ENCODE measurements at places on chromosomes 13 and 19. TPM values are rescaled to one million over a fixed set of nuclear protein-coding genes. Genes with fewer than 3 reads are reported as not detected.

DNA sequence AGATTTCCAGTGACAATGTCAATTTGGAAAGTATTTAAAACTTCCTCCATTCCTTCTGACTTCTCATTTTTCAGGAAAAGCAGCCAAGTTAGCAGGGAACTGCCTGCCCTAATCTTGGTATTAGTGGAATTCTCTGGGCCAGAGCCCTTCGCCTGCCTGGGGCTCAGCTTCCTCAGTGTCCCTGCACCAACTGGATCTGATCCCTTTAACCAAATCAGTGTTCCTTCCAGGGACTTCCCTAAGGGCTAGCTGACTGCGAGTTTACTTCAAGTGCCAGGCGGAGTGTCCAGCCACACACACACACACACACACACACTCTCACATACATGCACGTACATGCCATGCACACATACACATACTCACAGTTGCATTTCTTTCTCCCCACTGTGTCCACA, 20.0 kb downstream of the RAB20 start:
- DNase-seq: peak; percentile 37

DNA sequence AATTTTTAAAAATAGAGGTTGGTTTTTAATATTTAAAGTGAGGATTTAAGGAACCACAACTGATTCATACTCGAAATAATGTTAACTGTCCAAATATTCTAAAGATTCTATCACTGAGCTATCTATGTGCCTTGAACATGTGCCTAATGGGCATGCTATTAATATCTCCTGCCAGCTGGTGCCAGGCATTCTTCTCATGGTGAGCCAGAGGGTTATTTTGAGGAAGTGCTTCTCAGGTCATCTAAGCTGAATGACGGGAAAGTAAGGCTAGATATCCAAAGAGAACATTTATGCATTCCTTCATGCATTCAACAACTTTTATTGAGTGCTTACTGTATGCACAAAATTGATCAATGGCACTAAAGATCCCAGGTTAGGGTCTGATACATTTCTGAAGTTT, 138.2 kb downstream of the PIBF1 start:
- DNase-seq: no peak

DNA sequence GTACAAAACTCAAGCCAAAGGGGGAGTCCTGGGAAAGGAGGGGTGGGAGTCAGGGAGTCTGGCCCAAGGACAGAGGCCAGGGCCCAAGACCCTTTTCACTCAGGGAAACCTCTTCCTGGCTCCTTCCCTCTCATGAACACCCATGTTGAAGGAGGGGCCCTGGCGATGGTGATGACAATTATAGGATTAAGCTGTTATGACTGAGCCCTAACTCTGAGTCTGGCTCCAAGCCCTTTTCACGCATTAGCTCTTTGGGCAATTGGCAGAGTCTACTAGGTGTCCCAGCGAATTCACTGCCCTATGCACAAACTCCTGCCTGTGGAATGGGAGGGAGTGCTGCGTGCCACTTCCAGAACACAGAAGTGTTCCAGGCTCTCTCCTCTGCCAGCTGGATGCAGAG, 20.7 kb downstream of the ZNF575 start:
- no peak for DNase-seq

Gene LPAR2
- total RNA-seq: 64.8 TPM

Gene HPN
- 0.30 TPM for total RNA-seq

DNA sequence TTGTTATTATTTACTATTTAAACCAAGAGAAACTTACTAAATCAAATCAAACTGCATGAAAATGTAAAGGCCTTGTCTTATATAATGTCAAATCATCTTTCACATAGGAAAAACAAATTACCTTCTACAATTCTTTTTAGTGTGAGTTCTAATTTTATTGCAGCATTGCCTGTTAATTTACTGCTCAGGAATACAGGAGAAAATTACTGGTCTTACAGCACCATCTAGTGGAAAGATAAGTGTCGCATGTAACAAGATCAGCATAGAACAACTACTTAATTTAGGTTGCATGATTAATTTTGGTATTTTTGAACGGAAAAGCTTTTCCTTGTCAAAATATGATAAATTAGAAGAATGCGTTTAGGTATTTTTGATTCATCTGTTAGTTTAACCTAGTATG, 502.7 kb downstream of the UQCRFS1 start:
- peak; percentile 73 for DNase-seq

GRCh38 chr13:97414392-97414791, 19.6 kb upstream of the RAP2A start:
- no peak for DNase-seq

Gene PRODH2
- total RNA-seq: not detected

- no peak for DNase-seq
Measured at GRCh38 chr13:62327367-62327766, 911.7 kb upstream of the PCDH20 start.

GRCh38 chr13:50850445-50850844, 7.0 kb upstream of the DLEU7 start:
- DNase-seq: no peak

Gene CYP4F22
- not detected for total RNA-seq

Gene APLP1
- total RNA-seq: 191 TPM

DNA sequence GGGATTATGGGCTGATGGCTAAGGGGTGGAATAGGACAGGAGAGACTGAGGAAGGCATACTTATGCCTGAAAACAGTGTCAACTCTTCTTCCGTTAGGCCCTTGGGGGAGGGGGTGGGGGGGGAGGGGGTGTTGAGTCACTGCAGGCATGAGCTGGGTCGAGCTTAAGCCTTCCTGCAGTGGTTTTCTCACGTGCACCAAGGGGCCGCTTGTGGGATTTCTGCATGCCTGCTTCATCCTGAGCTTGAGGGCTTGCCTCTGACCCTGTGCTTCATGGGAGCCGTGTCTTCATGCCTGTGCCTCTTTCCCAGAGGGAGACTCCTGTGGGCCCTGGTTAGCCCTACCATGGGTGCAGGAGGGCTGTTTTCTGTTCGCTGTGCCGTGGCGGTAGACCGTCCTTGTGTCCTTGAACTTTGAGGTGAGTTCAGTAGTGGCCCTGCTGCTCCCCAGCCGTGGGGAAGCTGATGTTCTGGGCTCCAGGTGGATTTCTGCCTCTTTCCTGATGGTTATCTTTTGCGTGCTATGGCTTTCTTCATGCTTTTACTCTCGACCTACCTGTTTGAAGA, 186.1 kb downstream of the PCCA start:
- DNase-seq: no peak

GRCh38 chr13:64453831-64454230, 2776.3 kb downstream of the PCDH9 start:
- DNase-seq: peak; percentile 65

DNA sequence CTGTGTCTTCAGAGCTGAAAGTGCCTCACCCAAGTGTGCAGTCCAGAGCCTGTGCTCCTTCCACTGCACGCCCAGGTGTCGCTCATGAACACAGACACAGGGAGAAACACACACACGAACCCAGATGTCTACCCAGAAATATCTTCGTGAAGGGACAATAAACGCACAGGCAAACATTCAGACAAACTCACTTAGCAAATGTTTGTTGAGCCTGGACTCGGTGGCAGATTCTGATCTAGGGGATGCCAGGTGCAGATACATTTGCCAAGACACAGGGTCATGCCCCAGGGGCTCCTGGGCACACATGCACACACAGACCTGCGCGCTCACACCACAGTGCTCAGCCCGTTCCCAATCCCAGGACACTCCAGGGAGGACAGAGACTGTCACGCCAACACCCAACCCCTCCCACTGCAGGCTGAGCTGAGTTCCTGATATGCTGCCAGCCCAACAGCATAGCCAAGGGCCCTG, 31.9 kb downstream of the SCGB2B2 start:
- DNase-seq: no peak

DNA sequence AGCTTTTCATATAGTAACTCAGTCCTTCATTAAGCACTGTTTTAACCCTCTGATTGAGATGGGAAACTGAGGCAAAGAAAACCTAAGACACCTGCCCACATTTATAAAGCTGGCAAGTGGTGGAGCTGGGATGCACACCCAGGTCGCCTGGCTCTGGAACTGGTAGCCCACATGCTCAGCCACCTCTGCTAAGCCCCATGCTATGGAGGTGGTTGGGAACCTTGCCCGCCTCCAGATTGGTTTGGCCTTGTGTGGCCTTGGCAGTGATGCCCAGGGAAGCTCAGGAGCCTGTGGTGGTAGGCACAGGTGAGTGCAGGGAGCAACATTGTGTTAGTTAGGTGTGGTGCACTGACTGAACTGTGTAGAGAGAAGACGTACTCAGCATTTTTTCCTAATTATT, 370.2 kb downstream of the MTUS2 start:
- no peak for DNase-seq

DNA sequence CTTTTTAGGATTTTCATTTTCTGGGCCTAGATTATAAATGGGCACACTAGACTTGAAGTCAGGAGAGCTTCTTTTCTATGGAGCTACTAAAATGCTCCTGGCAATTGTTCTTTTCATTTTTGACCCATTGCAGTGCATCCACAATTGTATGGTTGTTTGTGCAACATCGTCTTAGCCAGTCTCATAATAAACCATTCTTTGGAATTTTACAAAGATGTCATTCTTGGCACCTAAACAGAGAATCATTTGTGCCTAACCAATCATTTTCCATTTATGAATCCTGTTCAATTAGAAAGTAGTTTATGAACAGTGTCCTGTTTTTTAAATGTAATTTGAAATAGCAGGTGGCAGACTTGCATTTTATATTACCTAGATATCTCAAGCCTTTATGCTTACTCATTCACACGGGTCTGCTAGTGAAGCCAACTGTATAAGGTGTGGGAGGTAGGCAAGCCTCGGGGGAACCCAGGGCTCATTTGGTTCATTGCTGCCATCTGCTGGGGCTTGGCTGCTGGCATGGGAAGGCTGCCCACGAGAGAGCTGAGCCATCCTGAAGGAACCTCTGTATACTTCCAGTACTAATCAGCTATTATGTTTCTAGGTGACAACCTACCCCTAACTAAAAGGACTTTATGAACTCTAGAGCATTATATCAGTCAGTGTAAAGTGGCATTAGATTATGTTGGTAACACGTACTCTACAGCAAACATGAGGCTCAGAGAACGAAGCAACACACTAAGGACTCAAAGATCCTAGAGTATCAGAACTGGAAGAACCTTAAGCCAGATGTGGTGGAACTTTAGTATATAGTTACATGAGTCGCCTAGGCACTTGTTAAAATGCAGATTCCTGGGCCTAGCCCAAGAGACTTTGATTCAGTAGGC, 60.0 kb downstream of the TPT1 start:
- peak; percentile 69 for DNase-seq

- no peak for DNase-seq
Measured at GRCh38 chr19:17184371-17184841, 30.8 kb upstream of the USE1 start.

DNA sequence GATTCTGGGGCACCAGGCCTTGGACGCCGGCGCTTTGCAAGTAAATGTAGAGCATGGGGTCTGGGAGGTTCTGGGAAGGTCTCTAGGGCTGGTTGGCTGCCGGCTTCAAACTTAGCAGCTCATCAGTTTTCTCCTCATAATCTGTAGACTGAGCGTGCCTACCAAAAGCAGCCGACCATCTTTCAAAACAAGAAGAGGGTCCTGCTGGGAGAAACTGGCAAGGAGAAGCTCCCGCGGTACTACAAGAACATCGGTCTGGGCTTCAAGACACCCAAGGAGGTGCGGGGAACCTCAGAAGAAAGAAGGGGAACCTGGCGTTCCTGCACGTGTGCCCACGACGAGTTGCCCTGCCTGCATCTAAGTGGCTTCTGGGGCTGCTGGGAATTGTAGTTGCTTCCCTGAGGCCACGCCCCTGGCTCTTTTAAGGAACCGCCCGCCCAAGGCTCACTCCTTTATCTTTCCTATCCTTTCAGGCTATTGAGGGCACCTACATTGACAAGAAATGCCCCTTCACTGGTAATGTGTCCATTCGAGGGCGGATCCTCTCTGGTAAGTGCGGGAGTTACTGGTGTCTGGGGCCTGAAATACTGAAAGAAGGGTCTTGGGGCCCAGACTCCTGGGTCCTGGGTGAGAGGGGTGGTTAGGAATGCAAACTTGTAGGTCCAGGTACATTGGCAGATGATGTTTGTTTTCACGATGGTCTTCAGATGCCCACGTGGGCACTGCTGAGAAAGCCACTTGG, 984 bp downstream of the RPS11 start:
- peak; percentile 69 for DNase-seq

Gene ZNF77
- total RNA-seq: 6.5 TPM

GRCh38 chr13:45511310-45512097, 46.8 kb downstream of the COG3 start:
- peak; percentile 80 for DNase-seq

GRCh38 chr13:72462166-72462565, 265.3 kb downstream of the MZT1 start:
- DNase-seq: no peak

DNA sequence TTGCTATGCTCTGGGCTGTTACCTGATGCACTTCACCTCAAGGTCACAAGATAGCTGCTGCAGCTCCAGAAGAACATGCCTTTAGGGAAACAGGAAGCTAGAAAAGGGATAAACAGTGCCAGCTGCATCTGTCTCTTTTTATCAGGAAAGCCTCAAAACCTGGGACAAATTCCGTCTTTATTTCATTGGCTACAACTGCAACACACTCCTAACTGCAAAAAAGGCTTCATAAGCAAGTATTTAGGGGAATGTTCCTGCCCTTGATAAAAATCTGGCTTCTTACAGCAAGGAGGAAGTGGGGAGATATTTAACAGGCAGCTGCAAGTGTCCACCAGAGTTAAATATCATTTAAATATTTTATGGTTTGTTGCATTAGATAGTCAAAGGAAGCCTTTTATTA, 34.2 kb upstream of the SERTM1 start:
- DNase-seq: no peak

GRCh38 chr13:106533943-106534638, 1.4 kb downstream of the EFNB2 start:
- peak; percentile 55 for DNase-seq

- DNase-seq: no peak
Measured at GRCh38 chr19:57110592-57111328, 9.0 kb upstream of the USP29 start.

Gene FTL
- total RNA-seq: 989 TPM

DNA sequence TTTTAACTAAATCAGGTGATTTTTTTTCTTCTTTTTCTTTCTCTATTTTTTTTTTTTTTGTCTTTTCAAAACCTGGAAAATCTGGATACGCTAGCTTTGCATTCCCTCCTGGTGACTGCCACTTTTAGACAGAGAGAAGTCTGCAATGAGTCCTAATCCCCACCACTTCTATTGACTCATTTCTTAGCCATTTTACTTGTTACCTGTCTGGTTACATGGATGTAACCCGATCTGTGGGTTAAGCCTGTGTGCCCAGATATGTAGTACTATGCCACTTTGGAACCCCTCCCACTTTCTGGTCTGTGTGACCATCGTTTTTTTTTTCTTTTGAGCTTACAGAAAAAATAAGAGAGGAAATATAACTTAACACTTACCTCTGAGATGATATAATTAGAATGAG, 817.8 kb upstream of the PCDH9 start:
- peak; percentile 3 for DNase-seq

DNA sequence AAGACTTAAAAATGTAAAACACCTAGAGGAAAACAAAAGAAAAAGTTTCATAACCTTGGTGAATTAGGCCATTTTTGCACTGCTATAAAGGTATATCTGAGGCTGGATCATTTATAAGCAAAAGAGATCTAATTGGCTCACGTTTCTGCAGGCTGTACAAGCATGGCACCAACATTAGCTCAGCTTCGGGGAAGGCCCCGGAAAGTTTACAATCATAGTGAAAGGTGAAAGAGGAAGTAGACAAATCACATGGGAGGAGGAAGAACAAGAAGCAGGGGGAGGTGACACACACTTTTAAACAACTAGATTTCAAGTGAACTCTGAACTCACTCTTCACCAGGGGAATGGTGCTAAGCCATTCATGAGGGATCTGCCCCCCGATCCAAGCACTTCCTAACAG, 1358.5 kb upstream of the PCDH9 start:
- DNase-seq: no peak

Gene POGLUT2
- 18.6 TPM for total RNA-seq

Data from neural progenitor cell (in vitro differentiated cells).